ENCODE measurements at places on chromosomes 7 and 10.

DNA sequence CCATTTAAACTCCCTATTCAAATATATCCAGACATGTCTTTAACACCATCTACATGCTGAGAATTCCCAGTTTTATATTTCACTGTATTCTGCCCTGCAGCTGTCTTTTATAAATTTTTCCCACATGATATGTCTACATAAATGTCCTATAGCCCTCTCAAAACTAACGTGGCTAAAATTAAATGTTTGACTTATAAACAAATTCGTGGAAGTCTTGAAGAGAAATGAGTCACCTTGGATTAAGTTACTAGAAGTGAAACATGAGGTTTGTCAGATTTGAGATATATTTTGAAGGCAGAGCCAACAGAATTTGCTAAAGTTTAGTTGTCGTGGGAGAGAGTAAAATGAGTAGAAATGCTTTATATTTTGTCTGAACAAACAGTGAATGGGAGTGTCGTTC, 386.9 kb upstream of the CNTNAP2 start:
- no peak for DNase-seq

GRCh38 chr7:81851413-81851812, 81.6 kb upstream of the HGF start:
- DNase-seq: no peak

DNA sequence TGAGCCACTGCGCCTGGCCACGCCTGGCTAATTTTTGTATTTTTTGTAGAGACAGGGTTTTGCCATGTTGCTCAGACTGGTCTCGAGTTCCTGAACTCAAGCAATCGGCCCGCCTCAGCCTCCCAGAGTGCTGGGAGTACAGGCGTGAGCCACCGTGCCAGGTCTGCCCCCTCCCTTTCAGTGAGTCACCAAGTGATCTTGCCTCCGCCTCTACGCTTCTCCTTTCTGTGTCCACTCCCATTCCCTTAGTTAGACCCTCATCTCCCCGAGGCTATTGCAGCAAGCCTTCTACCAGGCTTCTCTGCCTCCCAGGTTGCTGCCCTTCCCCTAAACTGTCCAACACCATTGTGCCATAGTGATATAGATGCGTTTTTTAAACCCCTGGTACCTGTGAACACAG, 32.9 kb downstream of the CDC123 start:
- no peak for DNase-seq

- no peak for DNase-seq
Measured at GRCh38 chr7:79790656-79791262, 337.3 kb upstream of the MAGI2 start.

GRCh38 chr10:103448746-103449145, 3.4 kb downstream of the CALHM2 start:
- DNase-seq: no peak

GRCh38 chr7:118057404-118057803, 126.6 kb upstream of the LSM8 start:
- DNase-seq: no peak

DNA sequence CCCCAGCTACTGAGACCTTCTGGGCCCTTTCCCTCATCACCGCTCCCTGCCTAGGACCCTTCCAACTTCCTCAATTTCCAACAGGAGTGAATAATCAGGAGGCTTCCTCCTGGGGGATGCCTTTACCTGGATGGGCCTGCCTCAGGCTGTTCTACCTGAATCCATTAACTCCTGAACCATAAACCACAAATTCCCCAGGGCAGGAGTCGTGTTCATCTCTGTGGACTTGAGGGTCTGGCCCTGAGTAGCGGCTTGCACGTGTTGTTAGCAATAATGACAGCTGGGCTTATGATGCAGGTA, 105.1 kb upstream of the GPR26 start:
- DNase-seq: no peak

GRCh38 chr7:142581341-142581740, 167.9 kb upstream of the PRSS1 start:
- DNase-seq: no peak

- DNase-seq: no peak
Measured at GRCh38 chr7:91285696-91286355, 21.6 kb downstream of the FZD1 start.

DNA sequence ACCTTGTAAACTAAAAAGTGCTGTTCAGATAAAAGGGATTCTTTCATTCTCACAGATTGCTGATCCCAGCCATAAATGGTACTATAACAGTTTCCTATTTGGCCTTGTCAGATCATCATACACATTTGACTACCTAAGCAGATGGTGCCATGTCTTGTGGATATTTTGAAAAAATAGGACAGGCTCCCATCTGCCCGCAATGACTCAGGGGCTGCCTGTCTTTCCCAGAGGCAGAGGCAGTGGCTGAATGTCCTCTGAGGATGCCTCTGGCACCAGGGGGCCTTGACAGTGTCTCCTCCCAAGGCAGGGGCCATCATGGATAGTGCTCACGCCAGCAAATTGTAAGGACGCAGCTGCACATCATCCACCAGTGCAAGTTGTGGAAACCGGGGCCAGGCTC, 323.0 kb upstream of the PODXL start:
- no peak for DNase-seq

GRCh38 chr10:78383378-78384048, 349.9 kb downstream of the RPS24 start:
- no peak for DNase-seq

- DNase-seq: no peak
Measured at GRCh38 chr10:12643279-12643678, 293.9 kb downstream of the CAMK1D start.

GRCh38 chr7:70631718-70632117, 500.2 kb upstream of the GALNT17 start:
- DNase-seq: no peak

DNA sequence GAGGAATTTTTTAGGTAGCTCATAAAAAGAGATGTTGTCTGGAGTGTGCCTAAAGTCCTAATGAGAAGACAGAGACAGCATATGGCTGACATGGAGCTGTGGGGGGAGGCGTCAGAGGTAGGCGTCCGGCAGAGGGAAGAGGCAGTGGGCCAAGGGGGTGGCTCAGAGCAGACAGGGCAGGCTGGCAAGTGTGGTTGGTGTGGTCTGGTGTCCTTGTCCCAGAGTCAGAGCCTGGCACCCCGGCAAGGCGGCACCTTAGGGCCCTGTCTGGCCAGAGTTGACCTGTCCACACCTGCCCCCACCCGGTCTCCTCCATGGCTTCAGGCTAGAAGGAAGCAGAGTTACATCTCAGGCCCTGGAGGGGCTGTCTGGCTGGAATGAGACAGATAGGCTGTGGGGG, 220.3 kb upstream of the ZNF32 start:
- no peak for DNase-seq

Data from BE2C (cell line).